ENCODE measurements at places on chromosomes 6 and 20.

- no peak for DNase-seq
Measured at GRCh38 chr6:147122823-147123222, 81.4 kb upstream of the STXBP5 start.

DNA sequence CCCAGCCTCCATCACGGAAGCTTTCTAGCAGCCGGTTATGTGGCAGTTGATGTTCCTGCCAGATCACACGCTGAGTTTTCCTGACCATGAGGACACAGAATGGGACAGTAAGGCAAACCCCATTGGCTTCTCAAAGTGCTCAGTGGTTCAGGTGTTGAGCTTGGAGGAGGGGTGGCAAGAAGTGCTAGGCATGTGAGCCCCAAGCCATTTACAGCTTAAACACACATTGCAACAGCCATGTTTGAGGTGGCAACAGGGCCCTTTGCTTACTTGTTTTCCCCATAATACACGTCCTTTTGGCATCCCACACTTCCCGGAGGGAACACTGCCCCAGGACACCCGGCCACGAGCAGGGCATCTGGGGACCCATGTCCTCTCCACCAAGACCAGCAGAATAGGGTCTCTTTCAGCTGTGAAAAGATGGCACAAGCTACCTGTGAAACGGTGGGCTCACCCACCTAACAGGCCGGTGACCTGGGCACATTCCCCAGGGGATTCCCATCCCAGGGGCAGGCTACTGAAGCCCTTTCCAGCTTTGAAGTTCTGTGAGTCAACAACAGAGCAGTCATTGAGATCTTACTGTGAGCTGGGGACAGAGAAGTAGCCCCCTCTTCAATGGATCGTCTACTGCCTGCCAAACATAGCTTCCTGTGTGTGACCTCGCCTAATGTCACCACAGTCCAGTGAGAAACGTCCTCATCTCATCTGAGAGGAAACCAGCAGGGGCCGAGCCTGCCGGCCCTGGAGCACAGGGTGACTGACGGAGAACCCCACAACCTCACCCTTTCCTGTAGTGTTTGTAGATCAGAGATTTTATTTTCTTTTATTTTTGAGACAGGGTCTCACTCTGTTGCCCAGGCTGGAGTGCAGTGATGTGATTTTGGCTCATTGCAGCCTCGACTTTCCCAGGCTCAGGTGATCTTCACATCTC is 4.0 kb upstream of the TLDC2 start:
- DNase-seq = no peak

GRCh38 chr6:118986312-118986711 is 51.4 kb upstream of the MCM9 start:
- no peak for DNase-seq

GRCh38 chr20:64113796-64114355 is 6.5 kb upstream of the NPBWR2 start:
- no peak for DNase-seq

GRCh38 chr20:19473216-19473921 is 260.9 kb downstream of the SLC24A3 start:
- DNase-seq = no peak

DNA sequence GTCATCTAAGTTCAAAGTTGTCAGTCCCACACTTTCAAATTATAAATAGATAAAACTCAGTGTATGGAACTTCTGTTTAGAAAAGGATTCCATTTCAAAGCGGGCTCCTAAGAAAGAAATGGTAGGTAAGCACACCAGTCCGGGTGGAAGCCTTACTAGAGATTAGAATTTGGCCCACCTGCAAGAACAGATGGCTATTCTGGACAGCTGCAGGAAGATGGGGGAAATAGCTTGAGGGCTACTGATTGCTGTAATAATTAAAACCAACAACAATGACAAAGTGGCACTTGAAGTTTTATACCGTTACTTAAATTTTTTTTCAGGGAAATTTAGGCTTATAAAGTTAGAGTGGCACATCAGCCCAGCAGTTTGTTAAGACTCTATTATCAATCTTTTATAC is 83.3 kb downstream of the HIVEP2 start:
- no peak for DNase-seq

GRCh38 chr20:40525351-40525750 is 163.7 kb downstream of the MAFB start:
- DNase-seq = no peak
